ENCODE measurements at places on chromosomes 7 and 10.

- DNase-seq: no peak
Measured at GRCh38 chr7:43303740-43304241, 191.3 kb downstream of the HECW1 start.

DNA sequence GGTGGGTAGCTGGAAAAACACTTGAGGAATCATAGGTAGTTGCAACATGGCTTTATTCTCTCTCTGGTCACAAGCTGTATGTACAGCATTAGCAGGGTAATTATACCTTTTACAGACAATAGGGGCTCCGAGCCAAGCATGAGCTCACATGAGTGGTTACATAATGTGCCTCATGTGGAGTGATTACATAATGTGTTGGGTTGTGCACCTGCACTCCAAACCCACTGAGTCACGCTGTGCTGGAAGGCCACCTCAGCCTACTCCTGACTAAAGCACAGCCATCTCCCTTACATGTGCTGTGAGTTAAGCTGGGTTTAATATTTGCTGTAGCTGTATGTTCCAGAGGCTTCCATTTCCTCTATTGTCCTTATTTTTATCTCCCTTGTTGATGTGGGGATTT lies 348.7 kb upstream of the SEMA3C start:
- no peak for DNase-seq

- DNase-seq: no peak
Measured at GRCh38 chr10:128825626-128826025, 641.4 kb upstream of the MGMT start.

DNA sequence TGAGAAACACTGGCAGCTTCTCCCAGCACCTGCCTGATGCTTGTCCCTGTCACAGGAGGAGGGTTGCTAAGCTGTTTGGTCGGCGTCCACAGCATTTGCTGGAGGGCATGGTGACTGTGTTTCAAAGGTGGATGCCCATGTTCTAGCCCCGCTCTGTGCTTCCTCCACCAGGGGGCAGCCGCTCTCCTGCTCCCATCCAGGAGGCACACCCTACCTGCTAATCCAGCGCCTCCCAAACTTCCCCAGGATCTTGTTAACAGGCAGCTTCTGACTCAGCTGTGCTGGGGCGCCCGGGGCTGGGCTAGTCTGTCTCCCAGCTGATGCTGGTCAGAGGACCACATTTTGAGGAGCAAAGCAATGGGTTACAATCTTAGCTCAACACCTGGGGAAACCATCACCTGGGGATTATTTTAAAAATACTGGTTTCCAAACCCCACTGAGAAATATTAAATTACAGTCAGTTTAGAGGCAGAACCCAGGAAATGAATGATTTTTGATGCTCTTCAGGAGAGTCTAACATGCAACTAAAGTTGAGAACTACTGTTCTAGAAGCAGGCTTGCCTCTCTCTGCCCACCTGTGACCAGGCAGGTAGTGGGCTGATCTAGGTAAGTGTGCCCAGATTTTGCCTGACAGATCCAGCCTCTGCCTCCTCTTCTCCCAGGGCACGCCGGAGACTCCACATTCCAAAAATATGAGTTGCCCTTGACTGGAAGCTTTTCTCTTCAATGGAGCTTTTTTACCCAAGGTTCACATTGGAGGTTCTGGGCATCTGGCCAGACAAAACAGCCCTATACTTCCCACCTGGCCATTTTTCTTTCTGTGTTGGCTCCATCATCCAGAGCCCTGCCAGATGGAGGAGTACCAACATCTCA lies 92.7 kb upstream of the GPR26 start:
- DNase-seq: no peak

- DNase-seq: no peak
Measured at GRCh38 chr7:106609416-106609815, 51.5 kb downstream of the CCDC71L start.

- DNase-seq: no peak
Measured at GRCh38 chr7:141378405-141378804, 172.8 kb upstream of the AGK start.

DNA sequence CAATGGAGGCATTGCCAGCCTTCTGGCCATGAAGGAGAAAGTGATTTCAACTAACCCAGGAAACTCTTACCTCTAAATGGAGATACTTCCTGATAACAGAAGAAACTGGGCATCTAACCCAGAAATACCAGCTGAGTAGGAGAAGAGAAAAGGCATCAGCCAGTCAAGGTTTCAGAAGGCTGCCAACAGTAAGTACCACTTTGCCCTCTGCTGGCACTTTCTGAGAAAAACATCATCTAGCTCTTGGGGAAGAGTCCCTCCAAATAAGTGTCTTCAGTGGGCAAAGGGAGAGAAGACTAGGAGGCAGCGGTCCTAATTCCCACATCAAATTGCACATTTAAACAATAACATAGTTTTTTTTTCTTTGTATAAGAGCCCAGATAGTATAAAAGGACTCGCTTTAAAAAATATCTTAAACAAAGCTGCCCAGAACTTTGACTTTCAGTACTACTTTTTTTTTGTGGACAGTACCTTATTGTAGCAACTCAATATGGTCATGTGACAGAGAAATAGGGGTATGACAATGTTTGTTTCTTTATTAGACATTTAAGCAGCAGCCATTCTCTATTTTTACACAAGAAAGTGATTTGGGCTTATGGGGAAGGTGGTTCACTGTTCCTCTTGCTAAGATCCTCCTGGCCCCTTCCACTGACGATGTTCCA lies 157.3 kb downstream of the CTTNBP2 start:
- DNase-seq: no peak

- no peak for DNase-seq
Measured at GRCh38 chr7:156456032-156456431, 184.5 kb upstream of the RNF32 start.

DNA sequence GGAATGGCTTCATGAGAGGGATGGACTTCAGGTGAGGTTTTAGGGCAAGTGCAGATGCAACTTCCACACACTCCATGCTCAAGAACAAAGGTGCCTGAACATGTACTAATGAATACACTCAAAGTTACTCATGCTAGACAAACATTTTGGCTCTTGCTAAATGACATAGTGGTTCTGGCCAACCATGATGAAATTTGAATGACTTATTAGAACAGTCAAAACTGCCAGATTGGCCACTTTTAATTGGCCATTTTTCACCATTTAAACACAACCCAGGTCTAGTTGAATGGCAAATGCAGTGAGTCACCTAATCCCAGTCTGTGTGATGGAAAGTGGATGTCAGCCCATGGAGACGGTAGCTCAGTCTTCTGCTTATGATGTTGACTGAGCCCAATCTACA lies 4.9 kb upstream of the PTPRN2 start:
- no peak for DNase-seq

- DNase-seq: no peak
Measured at GRCh38 chr10:601660-601963, 87.9 kb downstream of the DIP2C start.

- no peak for DNase-seq
Measured at GRCh38 chr10:72542396-72542815, 83.5 kb downstream of the MICU1 start.

- DNase-seq: no peak
Measured at GRCh38 chr7:109752068-109752467, 1182.4 kb downstream of the DNAJB9 start.

DNA sequence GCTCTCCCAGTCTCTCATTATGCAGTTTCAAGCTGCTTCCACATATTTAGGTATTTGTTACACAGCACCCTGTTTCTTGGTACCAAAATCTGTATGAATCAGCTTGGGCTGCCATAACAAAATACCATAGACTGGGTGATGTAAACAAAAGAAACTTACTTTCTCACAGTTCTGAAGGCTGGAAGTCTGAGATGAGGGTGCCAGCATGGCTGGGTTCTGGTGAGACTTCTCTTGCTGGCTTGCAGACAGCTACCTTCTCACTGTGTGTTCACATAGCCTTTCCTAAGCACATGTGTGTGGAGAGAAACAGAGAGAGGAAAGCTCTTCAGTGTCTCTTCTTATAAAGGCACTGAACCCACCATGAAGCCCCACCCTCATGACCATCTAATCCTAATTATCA lies 15.7 kb upstream of the CBLL1 start:
- no peak for DNase-seq

- DNase-seq: no peak
Measured at GRCh38 chr7:44057849-44058758, 7.3 kb downstream of the PGAM2 start.

DNA sequence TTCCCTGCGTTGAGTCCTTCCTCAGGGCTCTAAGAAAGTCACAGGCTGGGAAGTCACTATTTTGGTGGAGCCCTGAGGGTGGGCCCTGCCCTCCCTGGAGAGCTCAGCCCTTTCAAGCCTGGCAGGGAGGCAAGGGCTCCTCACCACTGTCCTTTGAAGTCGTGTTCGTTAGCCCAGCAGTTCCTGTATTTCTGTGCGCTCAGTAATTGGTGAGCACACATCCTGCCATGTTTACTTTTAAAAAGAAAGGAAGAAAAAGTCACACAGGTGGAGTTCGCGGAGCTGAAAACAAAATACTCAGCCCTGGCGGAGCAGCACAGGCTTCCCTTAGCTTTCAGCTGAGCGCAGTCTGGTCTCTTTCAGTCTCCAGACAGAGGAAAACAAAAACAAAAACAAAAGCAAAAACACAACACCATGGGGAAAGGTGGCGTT lies 37.1 kb downstream of the PRKCQ start:
- peak; percentile 70 for DNase-seq

DNA sequence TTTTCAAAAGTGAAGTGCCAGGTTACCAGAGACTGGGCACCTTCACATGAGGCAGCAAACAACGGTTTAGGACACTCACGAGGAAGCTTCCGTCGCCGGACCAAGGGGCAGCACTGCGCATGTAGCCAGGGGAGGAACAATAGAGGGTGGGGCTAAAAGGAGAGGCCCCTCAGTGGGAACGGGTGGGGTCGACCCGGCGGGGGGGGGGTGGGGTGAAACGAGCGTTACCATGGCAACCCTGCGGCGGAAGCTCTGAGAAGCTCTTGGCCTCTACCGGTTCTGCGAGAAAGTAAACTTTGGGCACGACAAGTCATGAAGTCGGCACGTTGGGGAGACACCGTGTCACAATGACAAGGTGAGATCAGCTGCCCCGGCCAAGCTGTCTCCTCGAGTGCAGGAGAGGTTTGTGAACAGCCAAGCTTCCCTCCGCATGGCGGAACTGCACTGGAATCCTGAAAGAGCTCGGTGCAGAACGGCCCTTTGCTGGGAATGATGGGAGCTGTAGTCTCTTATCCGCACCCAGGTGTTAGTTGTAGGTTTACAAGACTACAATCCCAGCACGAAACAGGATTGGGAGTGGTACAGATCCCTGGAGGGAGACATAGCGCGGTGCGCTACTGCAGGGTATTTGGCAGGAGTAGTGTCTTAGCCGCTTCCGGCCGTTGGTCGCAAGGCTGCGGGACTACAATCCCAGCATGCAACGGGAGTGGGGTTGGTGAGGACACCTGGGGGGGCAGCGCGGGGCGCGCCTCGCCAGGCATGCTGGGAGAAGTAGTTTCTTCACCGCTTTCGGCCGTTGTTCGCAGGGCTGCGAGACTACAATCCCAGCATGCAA lies 72.8 kb upstream of the ZNF722 start:
- DNase-seq: peak; percentile 94

DNA sequence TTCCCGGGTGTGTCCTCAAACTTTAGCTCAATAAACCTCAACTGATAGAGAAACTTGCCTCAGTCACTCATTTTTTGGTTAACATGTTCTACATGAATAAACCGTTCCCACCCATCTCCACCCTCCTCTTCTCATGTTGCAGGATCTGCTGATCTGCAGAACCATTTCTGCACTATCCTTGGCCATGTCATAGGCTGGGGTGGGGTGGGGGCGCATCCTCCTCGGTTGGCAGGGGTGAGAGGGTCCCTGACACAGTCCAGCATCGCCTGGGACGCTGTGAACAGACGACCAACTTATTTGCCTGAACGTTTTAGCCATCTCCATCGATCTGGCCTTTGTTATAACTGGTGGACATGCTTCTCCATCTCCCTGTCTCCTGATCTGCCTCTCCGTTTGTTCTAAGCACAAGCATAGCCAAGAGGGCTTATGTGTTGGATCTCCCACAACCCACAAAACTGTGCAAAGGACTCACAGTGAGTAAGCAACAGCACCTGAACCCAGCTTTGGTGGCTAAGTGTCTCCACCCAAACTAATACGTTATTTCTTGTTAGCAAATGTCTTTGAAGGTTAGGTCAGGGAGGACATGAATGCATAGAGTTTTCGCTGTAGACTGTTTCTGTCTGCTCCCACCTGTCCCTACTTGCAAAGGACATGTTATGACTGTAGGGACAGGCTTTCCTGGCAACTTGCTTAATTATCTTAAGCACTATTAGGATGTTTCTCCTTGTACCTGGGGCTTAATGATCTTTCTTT lies 51.7 kb downstream of the PRKCQ start:
- DNase-seq: no peak

DNA sequence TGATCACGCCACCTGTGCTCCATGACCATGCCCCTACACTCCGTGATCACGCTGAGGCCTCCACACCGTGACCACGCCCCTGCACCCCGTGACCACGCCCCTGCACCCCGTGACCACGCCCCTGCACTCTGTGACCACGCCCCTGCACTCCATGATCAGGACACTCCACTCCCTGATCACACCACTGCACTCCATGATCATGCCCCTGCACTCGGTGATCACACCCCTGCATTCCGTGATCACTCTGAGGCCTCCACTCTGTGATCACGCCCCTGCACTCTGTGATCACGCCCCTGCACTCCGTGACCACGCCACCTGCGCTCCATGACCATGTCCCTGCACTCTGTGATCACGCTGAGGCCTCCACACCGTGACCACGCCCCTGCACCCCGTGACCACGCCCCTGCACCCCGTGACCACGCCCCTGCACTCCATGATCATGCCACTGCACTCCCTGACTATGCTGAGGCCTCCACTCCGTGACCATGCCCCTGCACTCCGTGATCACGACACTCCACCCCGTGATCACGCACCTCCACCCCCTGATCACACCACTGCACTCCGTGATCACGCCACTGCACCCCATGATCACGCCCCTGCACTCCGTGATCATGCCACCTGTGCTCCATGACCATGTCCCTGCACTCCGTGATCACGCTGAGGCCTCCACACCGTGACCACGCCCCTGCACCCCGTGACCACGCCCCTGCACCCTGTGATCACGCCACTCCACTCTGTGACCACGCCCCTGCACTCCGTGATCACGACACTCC lies 27.7 kb downstream of the STK32C start:
- no peak for DNase-seq

- no peak for DNase-seq
Measured at GRCh38 chr7:94422827-94423460, 28.2 kb downstream of the COL1A2 start.

DNA sequence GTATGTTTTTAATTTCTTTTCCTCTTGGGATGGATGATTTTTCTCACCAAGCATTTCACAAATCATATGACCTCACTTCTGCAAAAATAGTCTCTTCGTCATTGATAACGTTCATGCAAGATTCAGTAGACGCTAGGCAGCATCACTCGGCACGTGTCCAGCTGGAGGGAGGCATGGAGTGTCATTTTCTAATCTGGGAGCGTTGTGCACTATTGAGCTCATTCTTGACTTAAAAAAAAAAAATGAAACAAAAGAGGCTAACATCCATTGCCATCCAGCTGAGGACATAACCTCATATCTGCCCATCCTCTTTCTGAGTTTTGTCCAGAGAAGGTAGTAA lies 56.2 kb downstream of the COL17A1 start:
- DNase-seq: no peak

All from CD4-positive, alpha-beta memory T cell (primary cell).